Cardiac muscle cell (in vitro differentiated cells and primary cell): ENCODE measurements at places on chromosomes 11 and 22. TPM values are rescaled to one million over a fixed set of nuclear protein-coding genes. Genes with fewer than 3 reads are reported as not detected.
A peak's percentile ranks its signal among the peaks of the same experiment; 100 is the strongest.

- DNase-seq: no peak
Measured at GRCh38 chr22:47101321-47101885, 339.0 kb downstream of the TBC1D22A start.

- DNase-seq: no peak
Measured at GRCh38 chr11:33151399-33151798, 9.9 kb downstream of the CSTF3 start.

DNA sequence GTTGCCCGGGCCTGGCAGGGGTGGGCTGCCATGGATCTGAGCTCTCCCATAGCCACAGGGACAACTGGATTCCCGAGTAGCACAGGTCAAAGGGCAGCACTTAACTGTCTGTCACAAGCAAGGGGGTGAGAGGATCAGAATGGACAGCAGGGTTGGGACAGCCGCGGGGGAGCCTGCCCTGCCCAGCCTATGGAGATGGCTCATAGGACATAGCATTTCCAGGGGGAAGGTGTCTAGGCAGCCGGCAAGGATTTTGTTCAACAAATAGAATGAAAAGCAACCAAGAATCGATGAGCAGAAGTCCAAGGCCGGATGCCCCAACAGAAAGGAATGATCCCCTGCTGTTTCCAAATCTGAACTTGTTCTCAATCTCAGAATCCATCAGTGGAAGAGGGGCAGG lies 92.9 kb downstream of the RPS6KA4 start:
- DNase-seq: no peak

- DNase-seq: no peak
Measured at GRCh38 chr11:119262668-119263351, 54.1 kb downstream of the MCAM start.

- no peak for DNase-seq
Measured at GRCh38 chr11:38345286-38345685, 1747.2 kb upstream of the RAG2 start.

DNA sequence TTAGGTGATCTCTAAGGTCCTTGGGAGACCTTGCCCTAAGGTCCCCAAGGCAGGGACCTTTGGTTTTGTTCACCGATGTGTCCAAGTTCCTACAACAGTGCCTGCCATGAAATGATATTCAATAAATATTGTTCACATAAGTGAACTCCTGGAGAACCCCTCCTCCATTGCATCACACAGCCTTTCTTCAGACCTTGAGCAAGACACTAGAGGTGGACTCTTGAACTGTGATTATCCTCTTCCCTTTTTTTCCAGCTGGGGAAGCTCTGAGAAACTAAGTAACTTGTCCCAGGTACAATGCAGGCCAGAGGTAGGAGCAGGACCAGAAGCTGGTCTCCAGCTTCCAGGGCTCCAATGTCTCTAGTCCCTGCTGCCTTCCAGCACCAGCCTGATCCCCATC lies 76.6 kb upstream of the LMO1 start:
- no peak for DNase-seq

- peak; percentile 78 for DNase-seq
Measured at GRCh38 chr11:27116684-27117083, 76.1 kb downstream of the BBOX1 start.

- no peak for DNase-seq
Measured at GRCh38 chr11:72669527-72669926, 4.7 kb downstream of the PDE2A start.

DNA sequence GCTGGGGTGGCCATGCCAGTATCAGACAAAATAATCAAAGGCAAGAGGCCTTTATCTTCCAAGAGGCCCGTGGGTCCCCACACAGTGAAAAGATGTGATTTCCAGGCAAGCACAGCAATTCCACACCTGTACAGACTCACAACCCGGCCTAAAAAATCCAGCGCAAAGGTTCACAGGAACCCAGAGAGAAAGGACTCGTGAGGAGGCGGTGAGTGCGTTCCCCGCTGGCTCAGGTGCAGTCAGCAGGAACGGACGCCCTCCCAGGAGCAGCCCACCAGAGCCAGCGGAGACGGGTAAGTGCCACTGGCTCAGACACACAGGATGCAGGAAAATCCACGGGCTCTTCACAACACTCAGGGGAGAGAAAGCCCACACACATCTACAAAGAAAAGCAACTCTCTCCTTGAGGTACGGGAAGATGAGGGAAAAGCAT lies 4.4 kb downstream of the TOLLIP start:
- no peak for DNase-seq

DNA sequence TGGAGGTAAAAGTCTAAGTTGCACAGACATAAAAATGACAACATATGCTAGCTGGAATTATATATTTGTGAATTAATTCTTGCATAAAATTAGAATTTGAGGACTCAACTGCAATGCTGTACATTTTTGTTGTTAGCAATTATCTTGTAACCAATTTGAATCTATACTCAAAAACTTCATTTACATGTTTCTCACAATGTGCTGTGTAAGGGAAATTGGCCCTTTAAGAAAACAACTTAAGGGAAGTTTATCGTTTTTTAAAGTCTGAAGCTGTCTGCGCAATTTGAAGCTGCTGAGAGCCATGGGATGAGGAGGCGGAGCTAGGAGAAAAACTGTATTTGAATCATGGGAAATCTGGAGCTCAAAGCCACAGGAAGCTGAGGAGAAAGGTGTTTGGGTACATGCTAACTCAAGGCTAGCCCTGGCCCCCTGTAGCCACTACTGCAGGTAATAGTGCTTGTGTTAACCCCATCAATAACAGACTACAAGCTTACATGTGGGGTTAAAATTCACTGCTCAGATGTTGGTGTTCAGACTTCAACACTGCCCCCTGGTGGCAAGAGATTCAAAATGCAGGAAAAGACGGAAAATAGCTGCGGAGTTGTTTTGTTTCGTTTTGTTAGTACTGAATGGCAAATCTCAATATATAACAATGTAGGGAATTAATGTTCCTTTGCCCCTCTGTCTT lies 126.1 kb downstream of the BRD1 start:
- no peak for DNase-seq

DNA sequence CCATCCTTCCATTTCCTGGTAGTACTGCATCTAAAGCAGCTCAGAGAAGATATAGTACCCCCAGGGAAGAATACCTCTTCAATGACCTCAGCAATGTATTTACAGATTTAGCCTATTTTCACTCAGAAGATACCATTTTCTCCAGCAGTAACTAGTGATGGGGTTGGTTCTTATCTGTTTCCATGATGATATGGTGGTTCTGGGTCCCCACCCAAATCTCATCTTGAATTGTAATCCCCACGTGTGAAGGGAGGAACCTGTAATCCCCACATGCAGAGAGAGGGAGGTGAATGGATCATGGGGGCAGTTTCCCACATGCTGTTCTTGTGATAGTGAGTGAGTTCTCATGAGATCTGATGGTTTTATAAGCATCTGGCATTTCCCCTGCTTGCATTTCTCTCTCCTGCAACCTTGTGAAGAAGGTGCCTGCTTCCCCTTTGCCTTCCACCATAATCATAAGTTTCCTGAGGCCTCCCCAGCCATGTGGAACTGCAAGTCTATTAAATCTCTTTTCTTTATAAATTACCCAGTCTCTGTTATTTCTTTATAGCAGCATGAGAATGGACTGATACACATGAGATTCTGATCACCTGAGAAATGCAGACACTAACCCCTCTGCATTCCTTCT lies 139.2 kb downstream of the CCDC81 start:
- DNase-seq: no peak

GRCh38 chr11:108670451-108670850 lies 5.6 kb downstream of the DDX10 start:
- no peak for DNase-seq

GRCh38 chr22:32308191-32308590 lies 49.5 kb upstream of the RFPL3 start:
- no peak for DNase-seq

- no peak for DNase-seq
Measured at GRCh38 chr11:134864968-134865305, 452.9 kb upstream of the B3GAT1 start.

- no peak for DNase-seq
Measured at GRCh38 chr11:122105044-122105758, 10.8 kb downstream of the BLID start.

GRCh38 chr11:119352857-119353260 lies 6.4 kb upstream of the MFRP start:
- peak; percentile 67 for DNase-seq

- no peak for DNase-seq
Measured at GRCh38 chr22:42869888-42870480, 12.9 kb upstream of the ARFGAP3 start.

DNA sequence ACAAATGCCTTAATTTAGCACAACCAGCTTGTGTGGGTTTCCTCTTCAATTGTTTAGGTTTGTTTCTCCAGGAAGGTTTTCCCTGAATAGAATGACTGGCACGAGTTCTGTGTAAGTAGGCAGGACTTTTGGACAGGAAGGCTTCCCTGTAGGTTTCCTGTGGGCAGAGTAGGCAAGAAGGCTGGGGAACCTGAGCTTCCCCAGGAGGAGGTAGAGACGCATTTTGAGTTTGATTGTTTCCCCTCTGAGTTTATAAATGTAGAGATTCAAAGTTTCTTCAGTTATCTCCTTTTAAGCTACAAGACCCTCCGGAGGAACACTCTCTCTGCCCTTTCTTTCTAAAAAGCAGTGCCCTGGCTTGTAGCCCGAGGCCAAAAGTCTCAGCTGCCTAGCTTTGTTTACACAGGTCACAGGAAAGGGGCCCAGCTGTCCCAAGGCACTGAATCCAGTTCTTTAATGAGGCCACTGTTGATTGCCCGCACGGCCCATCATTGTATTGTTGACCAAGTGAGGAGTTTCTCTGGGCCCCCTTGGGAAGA lies 66.6 kb upstream of the RDX start:
- DNase-seq: peak; percentile 30

GRCh38 chr11:125308246-125308645 lies 143.7 kb downstream of the PKNOX2 start:
- no peak for DNase-seq

- DNase-seq: no peak
Measured at GRCh38 chr11:81886406-81887075, 847.1 kb downstream of the FAM181B start.

DNA sequence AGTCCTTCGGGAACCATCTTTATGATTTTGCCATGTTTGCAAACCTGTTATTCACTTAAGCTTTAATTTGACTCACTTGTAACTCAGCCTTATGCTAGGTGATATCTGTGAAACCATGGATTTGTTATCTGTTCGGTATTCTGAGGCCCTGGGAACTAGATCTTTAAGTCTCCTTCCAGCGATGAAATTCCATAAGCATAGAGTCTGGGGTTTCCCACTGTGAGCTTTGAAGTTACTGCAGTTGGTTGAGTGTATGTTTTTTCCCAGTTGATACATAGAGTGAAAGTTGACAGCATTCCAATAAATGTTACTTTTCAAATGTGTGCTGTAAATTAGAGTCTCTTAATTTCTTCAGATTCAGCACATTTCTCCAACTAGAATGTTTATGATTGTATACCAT lies 66.9 kb downstream of the TNRC6B start:
- no peak for DNase-seq

GRCh38 chr22:24440718-24441405 lies 13.5 kb downstream of the ADORA2A start:
- no peak for DNase-seq

DNA sequence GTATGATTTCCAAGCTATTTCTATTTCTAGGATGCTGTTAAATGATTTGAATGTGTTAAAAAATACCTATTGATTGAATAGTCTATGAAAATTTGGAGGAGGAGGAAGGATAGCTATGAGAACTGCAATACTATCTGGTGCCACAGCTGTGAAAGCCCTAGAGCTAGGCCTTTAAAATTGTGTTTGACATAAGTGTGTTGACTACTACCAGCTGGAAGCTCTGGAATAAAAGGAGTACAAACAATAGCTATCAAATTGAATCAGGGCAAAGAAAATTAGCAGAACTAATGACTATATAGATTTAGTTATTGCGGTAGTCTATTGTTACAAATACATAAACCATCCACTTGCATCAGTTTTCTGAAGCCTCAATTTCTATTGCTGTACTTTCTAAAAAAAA lies 124.8 kb upstream of the CNTN5 start:
- DNase-seq: no peak

DNA sequence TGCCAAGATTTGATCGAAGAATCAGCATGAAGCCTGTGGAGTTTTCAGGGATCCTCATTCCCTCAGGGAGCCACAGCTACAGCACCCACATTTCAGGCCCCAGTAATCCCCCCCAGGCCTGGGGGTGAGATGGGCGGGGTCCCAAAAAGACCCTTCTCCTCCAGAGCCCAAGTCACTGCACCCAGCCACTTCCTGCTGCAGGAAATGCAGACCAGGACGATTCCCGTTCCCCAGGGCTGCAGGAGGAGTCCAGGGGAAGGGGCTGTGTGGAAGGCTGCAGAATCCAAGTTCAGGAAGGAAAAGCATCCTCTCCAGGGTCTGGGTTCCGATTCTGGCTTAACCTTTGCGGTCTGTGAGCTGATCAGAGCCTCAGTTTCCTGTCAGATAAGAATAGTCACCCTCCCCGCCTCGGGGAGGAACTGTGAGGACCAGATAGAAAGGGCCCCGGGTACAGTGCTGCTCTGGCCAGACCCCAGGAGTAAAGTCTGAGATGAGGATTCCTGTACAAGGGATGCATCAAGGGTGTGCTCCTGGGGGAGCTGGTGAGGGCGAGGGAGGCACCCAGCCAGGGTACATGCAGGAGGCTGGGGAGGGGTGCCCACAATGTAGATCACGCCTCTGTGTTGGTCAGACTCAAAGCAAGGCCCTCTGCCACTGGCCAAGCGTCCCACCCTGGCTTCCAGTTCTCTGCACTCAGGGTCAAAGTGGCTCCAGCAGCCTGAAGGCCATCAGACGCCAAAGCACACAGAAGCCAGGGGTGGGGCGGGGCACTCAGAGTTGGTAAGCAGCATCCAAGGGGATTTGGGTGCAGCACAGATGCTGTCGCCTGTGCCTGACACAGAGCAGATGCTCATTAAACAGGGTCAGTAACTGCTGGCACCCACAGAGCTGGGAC lies 30.1 kb upstream of the TP53I11 start:
- no peak for DNase-seq

GRCh38 chr22:21569459-21570170 lies 2.1 kb downstream of the UBE2L3 start:
- no peak for DNase-seq

DNA sequence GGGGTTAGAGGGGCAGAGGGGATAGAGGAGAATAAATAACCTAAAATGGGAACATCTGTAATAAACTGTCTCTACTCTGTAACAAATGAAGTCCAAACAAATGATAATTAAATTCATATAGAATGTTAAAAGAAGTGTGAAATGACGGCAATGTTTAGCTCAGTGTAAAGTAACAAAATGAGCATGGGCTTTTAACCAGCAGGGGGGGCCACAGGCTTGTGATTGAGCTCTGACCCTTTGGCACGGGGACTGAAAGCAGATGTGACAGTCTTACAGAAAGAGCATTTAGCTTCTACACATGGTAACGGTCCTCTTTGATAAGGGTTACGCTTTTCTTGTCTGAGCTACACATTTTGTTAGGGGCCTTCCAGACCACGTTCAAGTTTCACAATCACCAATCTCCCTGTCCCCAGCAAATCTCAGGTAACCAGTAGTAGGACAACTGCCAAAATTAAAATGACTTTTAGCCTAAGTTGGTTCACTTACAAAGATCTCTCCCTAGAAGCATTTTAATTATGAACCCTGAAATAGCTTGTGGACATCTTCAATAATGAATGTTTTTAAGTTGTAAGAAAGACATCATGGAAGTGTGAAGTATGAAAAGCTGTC lies 262.5 kb downstream of the DCDC1 start:
- peak; percentile 60 for DNase-seq

Gene OR52B4
- not detected in 2 replicates for total RNA-seq

Gene APOBEC3F
- 11.8 and 12.9 TPM in 2 replicates for total RNA-seq

Gene CRYBB3
- not detected in 2 replicates for total RNA-seq

Gene ST14
- total RNA-seq: 0.12 and 0.21 TPM in 2 replicates
